Upper lobe of left lung (tissue), 6 donors: ENCODE measurements at places on chromosomes 16 and 17. TPM values are rescaled to one million over a fixed set of nuclear protein-coding genes. Genes with fewer than 3 reads are reported as not detected.
A peak's percentile ranks its signal among the peaks of the same experiment; 100 is the strongest.

PTX4 gene
- total RNA-seq, result not detected

DNA sequence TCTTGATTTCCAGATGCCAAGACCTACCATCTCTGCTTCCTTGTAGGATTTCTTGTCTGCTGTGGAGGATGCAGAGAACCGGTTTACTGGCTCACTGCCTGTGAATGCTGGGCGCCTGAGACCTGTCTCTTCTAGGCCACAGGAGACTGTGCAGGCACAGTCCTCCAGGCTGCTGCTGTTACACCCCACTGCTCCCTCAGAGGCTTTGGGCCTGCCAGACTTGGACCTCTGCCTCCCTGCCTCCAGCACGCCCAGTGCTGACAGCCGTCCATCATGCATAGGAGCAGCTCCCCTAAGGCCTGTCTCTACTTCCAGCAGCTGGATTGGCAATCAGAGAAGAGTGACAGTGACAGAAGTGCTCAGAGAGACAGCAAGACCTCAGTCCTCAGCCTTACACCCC, 6.1 kb downstream of the HROB start:
- no peak overlapping the region for H3K4me3 ChIP-seq
- H3K27me3 ChIP-seq, result no peaks in the 10 kb centered on the region
- DNase-seq, result no peak
- H3K4me1 ChIP-seq, result no peaks in the 10 kb centered on the region
- no peaks in the 10 kb centered on the region for H3K36me3 ChIP-seq

SMTNL2 gene
- total RNA-seq, result 7.3 TPM

CCDC92B gene
- total RNA-seq, result not detected

DNA sequence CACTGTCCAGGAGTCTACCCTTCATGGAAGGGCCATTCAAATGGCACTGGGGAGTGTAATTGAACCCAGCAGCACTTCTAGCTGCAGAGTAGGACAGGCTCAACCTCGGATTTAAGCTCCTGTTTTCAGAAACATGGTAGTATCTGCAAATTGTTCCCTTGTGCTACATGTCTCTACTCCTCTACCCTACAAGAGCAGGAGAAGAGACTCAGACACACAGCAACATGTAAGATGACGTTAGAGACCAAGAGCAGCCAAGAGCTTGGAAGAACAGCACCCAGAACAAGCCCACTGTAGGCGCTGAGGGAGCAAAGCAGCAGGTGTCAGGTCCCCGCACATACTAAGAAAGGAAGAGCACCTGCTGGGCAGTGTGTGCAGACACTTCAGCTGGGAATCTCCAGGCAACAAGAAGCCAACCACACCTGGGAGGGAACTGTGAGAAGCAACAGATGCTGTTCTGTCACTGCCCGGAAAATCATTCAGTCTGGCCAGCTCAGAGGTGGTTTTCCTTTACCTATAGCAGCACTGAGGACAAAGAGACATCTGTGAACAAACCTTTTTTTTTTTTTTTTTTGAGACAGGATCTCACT, 35.6 kb upstream of the MNT start:
- no peak for DNase-seq
- no peak overlapping the region for H3K27ac ChIP-seq
- no peak overlapping the region for H3K4me3 ChIP-seq
- no peaks in the 10 kb centered on the region for H3K27me3 ChIP-seq
- peaks cover 25% of the 10 kb centered on the region for H3K36me3 ChIP-seq

- no peaks in the 10 kb centered on the region for H3K36me3 ChIP-seq
- peak; percentile 98 for DNase-seq
- peak within 1 kb of the TSS; percentile 91 for H3K27ac ChIP-seq
- H3K27me3 ChIP-seq, result no peaks in the 10 kb centered on the region
- peak within 1 kb of the TSS; percentile 67 for H3K4me3 ChIP-seq
- peaks cover 4% of the 10 kb centered on the region for H3K4me1 ChIP-seq
These were observed at the start of gene C16orf46 for GRCh38 chr16:81077076-81077940. Gene C16orf46, minus strand, starts transcription at chr16:81077238. Its CDS starts 13,283 bp downstream, at chr16:81063955.

ITPRIPL2 gene
- total RNA-seq, result 45.1 TPM

CLDN6 gene
- total RNA-seq, result not detected

ABCA6 gene
- total RNA-seq, result 66.8 TPM

DNA sequence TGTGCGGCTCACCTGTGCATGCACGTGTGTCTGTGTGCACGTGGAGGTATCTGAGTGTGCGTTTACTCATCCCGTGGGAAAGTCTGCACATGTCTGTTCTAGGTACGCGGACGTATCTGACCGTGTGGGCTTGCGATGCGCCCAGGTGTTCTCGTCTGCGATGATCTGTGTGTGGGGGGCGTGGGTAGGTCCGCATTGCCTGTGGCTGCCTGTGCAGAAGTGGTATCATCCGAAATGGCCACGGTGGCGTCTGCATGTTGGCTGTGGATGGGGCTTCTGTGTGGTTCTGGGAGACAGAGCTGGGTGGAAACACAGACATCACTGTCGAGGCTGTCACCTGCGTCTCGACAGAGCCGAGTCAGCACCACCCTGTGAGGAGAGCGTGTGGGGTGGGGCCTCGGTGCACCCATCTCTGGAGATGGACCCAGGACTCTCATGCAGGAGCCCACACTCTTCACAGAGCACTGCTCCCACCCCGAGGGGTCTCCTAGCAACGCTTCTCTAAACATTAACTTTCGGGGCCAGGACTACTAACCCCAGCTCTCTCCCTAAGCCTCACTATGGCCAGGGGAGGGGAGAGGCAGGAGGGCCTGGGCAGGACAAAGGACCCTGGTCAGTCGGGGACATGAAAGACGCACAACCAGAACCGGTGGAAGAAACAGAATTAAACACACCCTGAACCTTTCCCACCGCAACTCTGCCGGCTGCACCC, 8.4 kb downstream of the DPEP1 start:
- H3K27me3 ChIP-seq, result no peaks in the 10 kb centered on the region
- no peak for DNase-seq
- H3K27ac ChIP-seq, result no peak overlapping the region
- H3K36me3 ChIP-seq, result no peaks in the 10 kb centered on the region

DNA sequence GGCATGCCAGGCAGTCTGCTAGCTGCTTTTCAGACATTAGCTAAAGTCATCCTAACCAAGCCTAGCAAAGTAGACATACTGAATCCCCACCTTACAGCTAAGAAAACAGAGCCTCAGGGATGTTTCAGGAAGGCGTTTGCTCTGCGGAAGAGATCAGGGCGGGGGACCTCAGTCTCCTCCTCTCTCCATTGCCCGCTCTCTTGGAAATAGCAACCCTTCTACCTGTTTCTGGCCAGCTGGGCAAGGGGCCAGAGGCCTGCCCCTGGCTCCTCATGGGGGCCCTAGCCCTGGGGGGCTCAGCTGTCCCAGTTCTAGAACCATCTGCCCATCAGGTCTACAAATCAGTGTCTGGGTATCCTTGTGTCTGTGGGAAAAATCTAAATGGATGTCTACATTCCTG, 14.5 kb downstream of the PITPNM3 start:
- no peak overlapping the region for H3K27ac ChIP-seq
- H3K4me3 ChIP-seq, result no peak overlapping the region
- no peak for DNase-seq
- H3K4me1 ChIP-seq, result no peaks in the 10 kb centered on the region
- H3K36me3 ChIP-seq, result no peaks in the 10 kb centered on the region

DNA sequence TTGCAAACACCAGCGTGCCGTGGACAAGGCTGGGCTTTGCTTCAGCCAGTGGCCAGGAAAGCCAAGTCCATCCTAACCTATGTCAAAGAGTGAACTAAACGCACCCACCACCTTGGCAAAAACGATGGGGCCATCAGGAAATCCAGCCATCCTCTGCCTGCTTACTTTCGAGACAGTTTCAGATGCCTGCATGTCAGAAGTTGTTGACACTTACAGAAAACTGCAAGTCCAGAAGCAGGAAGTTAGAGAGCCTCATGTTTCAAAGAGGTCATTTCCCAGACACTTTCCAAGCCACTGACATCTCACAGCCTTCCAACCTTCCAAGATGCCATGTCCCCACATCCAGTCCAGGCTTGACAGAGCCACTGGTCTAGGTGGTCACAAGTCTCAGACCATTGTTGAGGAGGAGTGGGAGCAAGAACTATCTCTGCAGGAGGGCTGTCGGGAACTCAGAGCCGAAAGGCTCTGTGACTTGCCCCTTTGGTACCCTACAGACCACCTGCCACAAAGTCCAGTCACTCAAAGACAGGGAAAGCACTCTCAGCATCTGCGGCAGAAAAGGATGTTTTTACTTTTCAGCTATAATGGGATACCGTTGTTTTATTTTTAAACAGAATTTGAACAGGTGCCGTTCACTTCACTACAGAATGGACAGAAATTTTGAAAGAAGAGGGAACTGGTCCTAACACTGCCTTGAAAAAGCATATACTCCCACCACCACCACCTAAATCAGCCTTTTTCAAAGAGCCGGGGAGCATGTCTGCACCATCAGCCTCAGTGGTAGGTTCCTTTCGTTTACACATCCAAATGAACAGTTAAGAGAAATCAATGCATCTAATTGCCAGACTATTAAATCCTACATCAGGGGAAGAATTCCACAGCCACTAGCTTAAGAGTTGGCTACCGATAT, 5.1 kb downstream of the ZNF423 start:
- H3K36me3 ChIP-seq, result no peaks in the 10 kb centered on the region
- H3K4me3 ChIP-seq, result no peak overlapping the region
- H3K27ac ChIP-seq, result peak overlapping the region; percentile 24

DNA sequence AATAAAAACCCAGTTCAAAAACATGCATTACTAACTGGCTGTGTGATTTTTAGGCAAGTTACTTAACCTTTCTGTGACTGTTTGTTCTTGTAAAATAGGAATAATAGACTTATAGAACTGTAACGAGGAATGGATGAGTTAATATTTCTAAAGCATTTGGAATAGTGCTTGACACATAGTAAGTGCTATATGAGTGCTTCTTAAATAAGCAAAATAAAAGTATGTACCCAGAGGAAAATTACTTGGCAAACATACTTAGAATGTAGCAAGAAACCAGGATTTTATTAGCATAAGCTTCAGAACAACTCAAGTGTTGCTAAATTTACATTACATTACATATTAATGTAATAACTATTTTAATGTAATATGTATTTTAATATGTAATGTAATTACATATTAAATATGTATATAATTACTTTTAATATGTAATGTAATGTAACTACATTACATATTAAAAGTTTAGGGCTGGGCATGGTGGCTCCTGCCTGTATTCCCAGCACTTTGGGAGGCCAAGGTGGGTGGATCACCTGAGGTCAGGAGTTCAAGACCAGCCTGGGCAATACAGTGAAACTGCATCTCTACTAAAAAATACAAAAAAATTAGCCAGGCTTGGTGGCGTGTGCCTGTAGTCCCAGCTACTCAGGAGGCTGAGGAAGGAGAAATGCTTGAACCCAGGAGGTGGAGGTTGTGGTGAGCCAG, 14.2 kb downstream of the NFAT5 start:
- H3K36me3 ChIP-seq, result no peaks in the 10 kb centered on the region
- no peak overlapping the region for H3K4me3 ChIP-seq
- peak overlapping the region; percentile 56 for H3K27ac ChIP-seq
- DNase-seq, result no peak
- peaks cover 28% of the 10 kb centered on the region for H3K4me1 ChIP-seq
- no peaks in the 10 kb centered on the region for H3K27me3 ChIP-seq

DNA sequence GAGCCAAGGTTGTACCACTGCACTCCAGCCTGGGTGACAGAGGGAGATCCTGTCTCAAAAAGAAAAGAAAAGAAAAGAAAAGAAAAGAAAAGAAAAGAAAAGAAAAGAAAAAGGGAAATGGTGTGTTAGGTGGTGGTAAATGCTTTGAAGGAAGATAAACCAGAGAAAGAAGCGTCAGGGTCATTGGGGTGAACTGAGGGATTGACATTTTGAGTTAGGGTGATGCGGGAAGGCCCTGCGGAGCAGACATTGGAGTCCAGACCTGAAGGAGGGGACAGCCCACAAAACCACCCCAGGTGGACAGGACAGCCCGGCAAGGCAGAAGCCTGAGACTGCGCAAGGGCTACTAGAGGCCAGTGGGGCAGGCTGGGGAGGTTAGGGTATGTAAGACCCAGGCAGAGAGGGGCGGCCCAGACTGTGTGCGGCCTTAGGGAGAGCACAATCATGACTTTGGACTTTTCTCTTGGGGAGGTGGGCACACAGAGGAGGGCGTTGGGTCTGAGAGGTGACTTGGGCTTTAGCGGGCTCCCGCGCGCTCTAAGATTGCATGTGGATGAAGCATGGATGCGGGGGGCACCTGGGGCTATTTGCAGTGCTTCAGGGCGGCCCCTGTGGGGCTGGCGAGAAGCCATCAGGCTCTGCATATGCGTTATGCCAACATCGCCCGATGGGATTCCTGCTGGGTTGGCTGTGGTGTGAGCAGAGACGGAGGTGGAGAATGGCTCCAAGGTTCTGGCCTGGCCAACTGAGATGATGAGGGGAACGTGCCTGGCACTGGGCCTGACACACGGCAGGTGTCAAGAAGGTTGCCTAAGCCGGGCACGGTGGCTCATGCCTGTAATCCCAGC, 3.3 kb upstream of the GAA start:
- H3K4me3 ChIP-seq, result no peak overlapping the region
- H3K4me1 ChIP-seq, result peaks cover 14% of the 10 kb centered on the region
- no peaks in the 10 kb centered on the region for H3K36me3 ChIP-seq
- H3K27ac ChIP-seq, result no peak overlapping the region

GRCh38 chr16:10090816-10091215, 91.4 kb downstream of the GRIN2A start:
- no peak for DNase-seq
- H3K27ac ChIP-seq, result no peak overlapping the region
- no peak overlapping the region for H3K4me3 ChIP-seq
- H3K27me3 ChIP-seq, result no peaks in the 10 kb centered on the region

TBCD gene
- total RNA-seq, result 84.7 TPM

- no peaks in the 10 kb centered on the region for H3K27me3 ChIP-seq
- H3K4me1 ChIP-seq, result no peaks in the 10 kb centered on the region
- H3K4me3 ChIP-seq, result no peak overlapping the region
- no peaks in the 10 kb centered on the region for H3K36me3 ChIP-seq
- no peak overlapping the region for H3K27ac ChIP-seq
These were observed 32.7 kb downstream of the ITGB3 start for GRCh38 chr17:47286198-47286914.

DNA sequence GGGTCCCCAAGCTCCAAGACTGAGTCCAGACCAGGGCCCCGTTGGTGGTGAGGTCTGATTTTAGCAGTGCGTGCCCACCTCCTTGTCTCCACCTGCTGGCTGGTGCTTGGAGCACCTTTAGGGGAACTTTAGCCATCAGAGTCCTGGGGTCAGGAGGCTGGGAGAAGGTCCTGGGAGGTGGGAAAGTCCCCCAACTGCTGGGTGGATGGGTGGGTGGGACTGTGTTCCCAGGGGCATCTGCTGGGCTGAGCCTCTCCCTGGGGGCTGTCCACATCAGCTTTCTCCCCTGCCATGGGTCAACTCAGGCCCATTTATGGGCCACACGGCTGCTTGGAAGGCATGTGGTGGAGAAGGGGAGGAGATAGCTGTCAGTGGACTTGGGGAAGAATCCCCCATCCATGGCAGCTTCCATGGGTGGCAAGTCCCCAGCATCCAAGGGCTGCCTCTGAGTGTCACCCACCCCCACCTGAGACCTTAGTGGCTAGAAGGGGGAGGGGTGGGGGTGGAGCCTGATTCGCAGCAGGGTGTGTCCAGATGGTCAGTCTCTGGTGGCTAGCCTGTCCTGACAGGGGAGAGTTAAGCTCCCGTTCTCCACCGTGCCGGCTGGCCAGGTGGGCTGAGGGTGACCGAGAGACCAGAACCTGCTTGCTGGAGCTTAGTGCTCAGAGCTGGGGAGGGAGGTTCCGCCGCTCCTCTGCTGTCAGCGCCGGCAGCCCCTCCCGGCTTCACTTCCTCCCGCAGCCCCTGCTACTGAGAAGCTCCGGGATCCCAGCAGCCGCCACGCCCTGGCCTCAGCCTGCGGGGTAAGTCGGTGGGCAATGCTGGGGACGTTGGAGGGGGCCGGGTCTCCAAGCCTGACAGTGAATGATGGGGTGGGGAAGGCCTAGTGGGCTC, at the start of gene TRPV2:
TSS of gene TRPV2 (plus strand) at position 541 of the 894 bp plus-strand sequence. CDS start 2,098 bp downstream, outside the sequence.
- peaks cover 25% of the 10 kb centered on the region for H3K36me3 ChIP-seq
- DNase-seq, result peak; percentile 85
- peak within 1 kb of the TSS; percentile 95 for H3K27ac ChIP-seq
- no peaks in the 10 kb centered on the region for H3K27me3 ChIP-seq
- peak within 1 kb of the TSS; percentile 51 for H3K4me3 ChIP-seq
- H3K4me1 ChIP-seq, result peaks cover 37% of the 10 kb centered on the region
